Uterine smooth muscle cell (primary cell): ENCODE measurements at places on chromosomes 2 and 18. TPM values are rescaled to one million over a fixed set of nuclear protein-coding genes. Genes with fewer than 3 reads are reported as not detected.

Gene PROKR1
- total RNA-seq = not detected in 2 replicates

Gene GNAL
- total RNA-seq = 0.22 and 0.50 TPM in 2 replicates

Gene RFTN2
- 1.7 and 4.2 TPM in 2 replicates for total RNA-seq

Gene RNU2-63P
- total RNA-seq = 23.4 TPM in 1 of 2 replicates, not detected in the other

Gene CCDC102B
- 13.4 and 13.5 TPM in 2 replicates for total RNA-seq

Gene SCN9A
- total RNA-seq = 24.0 and 43.0 TPM in 2 replicates

Gene SPHKAP
- total RNA-seq = 1.2 and 4.0 TPM in 2 replicates

Gene LYPD6
- total RNA-seq = 3.6 and 4.4 TPM in 2 replicates

Gene HOXD1
- total RNA-seq = not detected in 2 replicates

Gene HRH4
- under 0.01 and 0.12 TPM in 2 replicates for total RNA-seq

Gene IL1R2
- total RNA-seq = not detected in 2 replicates

Gene POMC
- 1.1 and 1.7 TPM in 2 replicates for total RNA-seq

Gene TGFBRAP1
- total RNA-seq = 18.1 and 22.0 TPM in 2 replicates

Gene RGPD4
- not detected in 2 replicates for total RNA-seq

Gene SEPTIN10
- total RNA-seq = 110 and 113 TPM in 2 replicates

Gene IL18RAP
- not detected in 2 replicates for total RNA-seq

Gene NEB
- total RNA-seq = 0.12 and 0.22 TPM in 2 replicates

Gene ANKRD44
- total RNA-seq = 34.2 and 41.5 TPM in 2 replicates

Gene PLB1
- total RNA-seq = 1.9 and 3.1 TPM in 2 replicates

Gene SP110
- total RNA-seq = 3.6 and 4.2 TPM in 2 replicates

Gene KCNS3
- 9.6 and 10.9 TPM in 2 replicates for total RNA-seq

Gene TTN
- 1.7 and 3.9 TPM in 2 replicates for total RNA-seq

Gene INO80C
- 4.9 and 6.4 TPM in 2 replicates for total RNA-seq

Gene SFTPB
- total RNA-seq = under 0.01 TPM in 1 of 2 replicates, not detected in the other

Gene CCDC178
- 0.50 and 2.7 TPM in 2 replicates for total RNA-seq

Gene C1GALT1C1L
- total RNA-seq = 0.50 and 2.0 TPM in 2 replicates

Gene FSIP2
- 0.12 and 0.22 TPM in 2 replicates for total RNA-seq

Gene CFC1
- not detected in 2 replicates for total RNA-seq

Gene OXER1
- 0.12 TPM in 1 of 2 replicates, not detected in the other for total RNA-seq

Gene GPAT2
- 8.1 and 13.7 TPM in 2 replicates for total RNA-seq

Gene SCN1A
- 0.11 and 0.75 TPM in 2 replicates for total RNA-seq

Gene IL37
- 0.22 TPM in 1 of 2 replicates, not detected in the other for total RNA-seq

Gene RIT2
- not detected in 2 replicates for total RNA-seq

Gene CCT4
- total RNA-seq = 211 and 271 TPM in 2 replicates

Gene CENPA
- total RNA-seq = 7.7 and 32.9 TPM in 2 replicates

Gene TUBB6
- 487 and 1,381 TPM in 2 replicates for total RNA-seq

Gene LPIN1
- 115 and 126 TPM in 2 replicates for total RNA-seq

Gene VWC2L
- total RNA-seq = under 0.01 TPM in 1 of 2 replicates, not detected in the other

Gene HOXD13
- total RNA-seq = 7.5 and 7.7 TPM in 2 replicates

Gene LRRTM4
- total RNA-seq = not detected in 2 replicates

Gene SLC9A2
- total RNA-seq = not detected in 2 replicates

Gene ST8SIA5
- under 0.01 and 0.12 TPM in 2 replicates for total RNA-seq

Gene TBR1
- not detected in 2 replicates for total RNA-seq
